ENCODE measurements at places on chromosomes 3 and 15. TPM values are rescaled to one million over a fixed set of nuclear protein-coding genes. Genes with fewer than 3 reads are reported as not detected.

GRCh38 chr15:90539789-90540188, 10.1 kb downstream of the CRTC3 start:
- H3K27ac ChIP-seq = peak overlapping the region; percentile 74
- H3K4me3 ChIP-seq = peak overlapping the region; percentile 43
- no peaks in the 10 kb centered on the region for H3K36me3 ChIP-seq
- H3K27me3 ChIP-seq = no peaks in the 10 kb centered on the region
- DNase-seq = peak; percentile 52
- H3K4me1 ChIP-seq = peaks cover 86% of the 10 kb centered on the region

DNA sequence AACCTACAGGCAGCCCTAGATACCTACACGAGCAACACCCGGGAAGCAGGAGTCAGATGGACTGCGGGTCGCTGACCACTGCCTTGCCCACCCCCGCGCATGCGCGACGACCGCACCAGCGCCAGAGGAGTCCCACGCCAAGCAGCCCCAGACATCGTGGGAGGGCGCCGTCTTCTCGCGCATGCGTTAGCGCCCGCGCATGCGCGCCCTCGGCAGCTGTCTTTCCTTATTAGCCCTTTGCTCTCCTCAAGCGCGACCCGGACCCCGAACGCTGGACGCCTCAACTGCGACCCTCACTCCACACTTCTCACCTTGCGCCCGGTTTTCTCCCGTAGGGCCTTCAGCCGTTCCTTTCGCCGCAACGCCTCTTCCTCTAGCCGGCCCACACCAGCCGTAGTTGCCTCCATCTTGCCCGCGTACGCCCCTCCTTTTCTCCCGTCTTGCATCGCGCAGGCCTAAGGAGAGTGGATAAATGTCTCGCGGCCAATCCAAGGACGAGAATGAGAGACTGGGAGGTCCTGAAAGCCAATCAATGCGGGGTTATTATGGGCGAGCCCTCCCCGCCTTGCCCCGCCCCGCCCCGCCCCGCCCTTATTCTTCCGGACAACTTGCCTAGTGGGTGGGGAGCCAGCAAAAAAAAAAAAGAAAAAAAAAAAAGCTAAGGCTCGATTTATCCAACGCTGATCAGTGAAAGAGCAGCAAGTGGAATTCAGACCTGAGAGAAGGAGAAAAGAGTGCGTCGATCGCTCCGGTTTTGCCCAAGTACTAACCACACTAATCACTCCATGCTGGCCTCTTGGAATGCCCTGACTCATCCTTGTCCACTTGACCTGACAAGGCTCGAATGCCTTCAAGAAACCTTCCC, at the start of gene CCDC12:
TSS of gene CCDC12 (minus strand) at position 420 of the 865 bp plus-strand sequence. CDS start at position 407, 13 bp downstream.
- peak within 1 kb of the TSS; percentile 99 for H3K4me3 ChIP-seq
- peaks cover 75% of the 10 kb centered on the region for H3K4me1 ChIP-seq
- peak; percentile 98 for DNase-seq
- H3K27me3 ChIP-seq = no peaks in the 10 kb centered on the region
- peak within 1 kb of the TSS; percentile 89 for H3K27ac ChIP-seq

DNA sequence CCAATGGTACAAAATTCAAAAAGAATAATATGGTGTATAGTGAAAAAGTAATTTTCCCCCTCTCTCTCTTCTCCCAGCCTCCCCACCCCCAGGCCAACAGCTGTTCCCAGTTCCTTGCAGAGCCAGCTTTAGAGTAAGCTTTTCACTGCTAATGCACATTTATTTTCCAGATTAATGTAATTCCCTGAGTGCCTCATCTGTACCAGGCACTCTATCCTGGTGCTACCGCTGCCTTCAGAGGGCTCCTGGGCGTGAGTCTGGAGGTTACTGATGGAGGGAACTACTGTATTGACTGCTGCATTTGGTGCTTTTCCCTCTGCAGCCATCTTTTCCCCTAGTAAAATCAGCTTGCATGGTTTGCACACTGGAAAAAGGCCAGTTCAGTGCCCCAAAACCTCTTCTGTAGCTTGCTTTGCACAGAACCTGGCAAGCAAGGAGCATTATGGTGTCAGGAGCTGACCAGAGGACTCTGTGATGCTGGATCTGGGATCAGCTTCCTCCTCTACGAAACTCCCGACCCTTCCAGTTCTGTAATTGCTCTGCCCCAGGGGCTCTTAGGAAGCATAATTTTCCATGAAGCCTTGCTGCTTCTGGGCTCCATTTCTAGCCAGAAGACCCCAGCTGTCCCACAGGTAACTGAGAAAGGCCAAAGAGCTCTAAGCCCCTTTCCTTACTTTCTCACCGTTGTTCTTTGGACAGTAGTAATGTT, 8.5 kb upstream of the USP3 start:
- H3K27ac ChIP-seq = peak overlapping the region; percentile 41
- DNase-seq = no peak
- H3K4me1 ChIP-seq = peaks cover 85% of the 10 kb centered on the region
- H3K4me3 ChIP-seq = no peak overlapping the region

- no peak overlapping the region for H3K4me3 ChIP-seq
- no peak for DNase-seq
- no peaks in the 10 kb centered on the region for H3K27me3 ChIP-seq
- H3K4me1 ChIP-seq = no peaks in the 10 kb centered on the region
- H3K36me3 ChIP-seq = no peaks in the 10 kb centered on the region
Measured at GRCh38 chr3:124843506-124844177, 43.5 kb downstream of the ITGB5 start.

- DNase-seq = no peak
- peaks cover 33% of the 10 kb centered on the region for H3K4me1 ChIP-seq
- no peak within 1 kb of the TSS for H3K4me3 ChIP-seq
- H3K27ac ChIP-seq = no peak within 1 kb of the TSS
- no peaks in the 10 kb centered on the region for H3K27me3 ChIP-seq
- H3K36me3 ChIP-seq = peaks cover 21% of the 10 kb centered on the region
Measured at GRCh38 chr3:111595232-111595631, at the start of gene ZBED2. TSS of gene ZBED2 (minus strand) at chr3:111595346. CDS start at chr3:111594201, 1,145 bp downstream.

DNA sequence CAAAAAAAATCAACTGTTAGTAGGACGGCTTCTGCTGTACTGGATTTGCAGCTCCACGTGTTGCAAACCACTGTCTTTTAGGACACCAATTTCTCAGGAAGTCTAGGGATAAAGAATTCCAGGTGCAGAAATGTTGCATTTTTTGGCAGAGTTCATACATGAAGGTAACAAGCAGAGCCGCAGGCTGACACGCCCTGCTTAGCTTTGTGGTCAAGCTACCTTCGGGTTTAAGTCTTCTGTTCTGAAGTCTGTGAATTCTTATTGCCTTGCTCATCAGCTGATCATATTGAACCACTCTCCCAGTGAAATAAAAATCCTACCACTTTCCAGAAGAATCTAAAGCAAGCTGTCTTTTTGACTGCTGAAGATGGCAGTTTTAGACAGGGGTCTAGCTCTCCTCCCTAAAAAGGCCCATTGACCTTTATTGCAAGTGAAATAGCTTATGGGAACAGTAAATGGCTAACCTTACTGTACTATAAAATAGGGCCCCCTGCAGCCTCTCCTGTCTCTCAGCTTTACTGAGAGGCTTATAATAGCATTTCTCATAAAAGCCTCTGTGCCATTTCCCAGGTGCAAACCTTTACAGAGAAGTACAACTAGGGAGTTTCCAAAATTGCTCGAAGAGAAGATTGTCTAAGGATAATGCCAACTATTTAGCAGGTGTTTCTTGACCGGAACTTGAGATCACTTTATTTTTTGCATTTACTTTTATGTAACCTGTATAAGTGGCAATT, 262.2 kb upstream of the IL12A start:
- no peak overlapping the region for H3K27ac ChIP-seq
- DNase-seq = no peak
- H3K27me3 ChIP-seq = no peaks in the 10 kb centered on the region
- H3K4me1 ChIP-seq = no peaks in the 10 kb centered on the region

DNA sequence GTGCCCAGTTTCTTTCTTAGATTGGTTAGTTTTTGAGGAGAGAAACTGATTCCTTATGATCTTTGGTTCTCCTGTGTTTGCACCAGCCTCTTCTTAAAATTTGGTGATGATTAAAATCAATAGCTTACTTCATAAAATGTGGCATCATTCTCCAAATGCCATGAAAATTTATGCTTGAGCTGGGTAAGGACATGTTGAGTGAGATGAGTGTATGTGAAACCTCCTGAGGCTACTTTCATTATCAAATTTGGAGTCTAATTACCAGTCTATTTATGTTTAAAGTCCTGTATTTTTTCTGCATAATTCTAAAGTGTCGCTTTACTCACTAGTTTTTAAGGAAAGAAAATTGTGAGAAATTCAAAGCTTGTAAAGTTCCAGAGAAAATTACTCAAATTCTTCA, 102.1 kb downstream of the DIPK2A start:
- DNase-seq = no peak
- no peaks in the 10 kb centered on the region for H3K27me3 ChIP-seq
- H3K36me3 ChIP-seq = no peaks in the 10 kb centered on the region
- H3K27ac ChIP-seq = no peak overlapping the region
- no peak overlapping the region for H3K4me3 ChIP-seq
- no peaks in the 10 kb centered on the region for H3K4me1 ChIP-seq

GRCh38 chr3:111850537-111850936, 8.5 kb upstream of the PHLDB2 start:
- no peaks in the 10 kb centered on the region for H3K27me3 ChIP-seq
- no peaks in the 10 kb centered on the region for H3K4me1 ChIP-seq
- no peaks in the 10 kb centered on the region for H3K36me3 ChIP-seq
- no peak for DNase-seq
- no peak overlapping the region for H3K27ac ChIP-seq
- no peak overlapping the region for H3K4me3 ChIP-seq

DNA sequence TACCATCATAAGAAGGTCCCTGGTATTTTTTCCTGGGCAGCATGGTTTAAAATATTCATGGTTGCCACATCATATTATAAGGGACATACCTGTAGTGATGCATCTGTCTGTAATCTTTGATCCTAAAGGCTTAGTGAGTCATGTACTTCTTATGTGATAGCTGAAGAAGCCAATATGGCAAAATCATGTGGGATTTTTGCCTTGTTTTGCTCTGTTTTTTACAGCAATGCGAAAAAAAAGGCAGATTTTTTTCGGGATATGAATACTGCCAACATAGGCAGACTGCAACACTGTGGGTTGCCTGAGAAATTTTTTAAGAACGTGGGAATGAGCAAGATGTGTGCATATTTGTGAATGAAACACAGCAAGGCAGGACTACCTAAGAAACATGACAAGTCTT, 11.3 kb upstream of the PYGO1 start:
- no peaks in the 10 kb centered on the region for H3K27me3 ChIP-seq
- H3K4me3 ChIP-seq = no peak overlapping the region
- H3K27ac ChIP-seq = no peak overlapping the region
- no peaks in the 10 kb centered on the region for H3K36me3 ChIP-seq

- H3K27me3 ChIP-seq = no peaks in the 10 kb centered on the region
- peaks cover 10% of the 10 kb centered on the region for H3K4me1 ChIP-seq
- no peak overlapping the region for H3K27ac ChIP-seq
- DNase-seq = no peak
Measured at GRCh38 chr3:8327739-8328138, 173.9 kb upstream of the LMCD1 start.

MYO9A gene
- total RNA-seq = 37.9 TPM

ZNF662 gene
- total RNA-seq = 2.7 TPM

SLC25A36 gene
- 54.7 TPM for total RNA-seq

PLSCR2 gene
- 0.76 TPM for total RNA-seq

RETNLB gene
- total RNA-seq = not detected

GOLGA6B gene
- not detected for total RNA-seq

LDHAL6B gene
- not detected for total RNA-seq

LNP1 gene
- total RNA-seq = 2.2 TPM

CCK gene
- not detected for total RNA-seq

WDR49 gene
- 0.53 TPM for total RNA-seq

GRK7 gene
- total RNA-seq = 0.25 TPM
